ENCODE measurements at places on chromosomes 7 and 10.

DNA sequence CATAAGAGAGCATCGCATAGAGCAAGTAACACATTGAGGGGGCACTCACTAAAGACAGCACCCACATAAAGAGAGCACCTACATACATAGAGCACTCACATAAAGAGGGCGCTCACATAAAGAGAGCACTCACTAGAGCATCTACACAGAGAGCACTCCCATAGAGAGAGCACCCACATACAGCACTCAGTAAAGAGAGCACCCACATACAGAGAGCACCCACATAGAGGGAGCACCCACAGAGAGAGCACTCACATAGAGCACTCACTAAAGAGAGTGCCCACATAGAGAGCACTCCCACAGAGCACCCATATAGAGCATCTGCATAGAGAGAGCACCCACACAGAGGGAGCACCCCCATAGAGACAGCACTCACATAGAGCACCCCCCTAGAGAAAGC is 47.8 kb downstream of the INSIG1 start:
- no peak for DNase-seq

DNA sequence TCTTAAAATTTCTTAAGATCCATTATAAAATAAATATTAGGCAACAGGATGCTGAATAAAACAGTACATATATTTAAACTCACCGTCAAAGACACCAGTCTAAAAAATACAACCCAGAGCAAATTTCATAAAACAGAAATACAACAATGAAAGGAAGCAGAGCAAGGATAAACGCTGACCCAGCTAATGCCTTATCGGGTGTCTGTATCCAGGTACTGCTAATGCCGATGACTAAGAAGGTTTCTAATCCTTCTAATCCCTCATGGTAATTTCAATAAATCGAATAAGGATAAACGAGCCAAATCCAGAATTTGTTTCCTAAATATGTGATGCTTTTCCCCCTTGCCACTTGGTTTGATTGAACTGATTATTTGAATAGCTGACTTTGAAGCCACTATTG is 1.7 kb downstream of the HYCC1 start:
- no peak for DNase-seq

- peak; percentile 70 for DNase-seq
These were observed 845.0 kb downstream of the CNTNAP2 start for GRCh38 chr7:146961617-146962016.

DNA sequence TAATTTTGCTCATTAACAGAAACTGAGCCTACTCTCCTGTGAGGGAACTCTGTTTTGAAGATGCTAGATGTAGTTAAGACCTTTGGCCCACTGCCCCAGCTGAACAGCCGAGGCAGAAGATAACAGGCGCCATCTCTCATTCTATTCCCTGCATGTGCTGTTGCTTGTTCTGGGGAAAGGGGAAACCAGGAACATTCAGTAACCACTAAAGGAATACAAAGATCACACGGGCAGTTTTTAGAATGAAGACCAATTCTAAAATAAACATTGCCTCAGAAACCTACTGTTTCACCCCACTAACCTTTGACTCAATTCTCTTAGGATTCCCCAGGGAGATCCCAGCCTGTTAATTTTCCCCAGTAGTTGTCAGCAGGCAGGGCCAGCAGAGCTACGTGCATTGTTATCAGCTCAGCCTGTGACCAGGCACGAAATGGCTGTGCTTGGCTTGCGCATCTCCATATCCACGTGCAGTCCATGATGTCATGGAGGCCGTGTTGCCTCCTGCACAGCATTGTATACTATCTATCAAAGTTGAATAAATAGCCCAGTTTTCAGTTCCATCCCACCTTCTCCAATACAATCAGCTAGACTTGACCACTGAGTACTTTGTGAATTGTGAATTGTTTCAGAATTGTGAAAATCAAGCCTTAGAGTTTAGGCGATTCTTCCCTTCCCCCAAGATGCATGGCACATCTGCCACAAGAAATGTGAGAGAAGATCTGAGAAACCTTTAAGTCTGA is 36.0 kb downstream of the ANK3 start:
- DNase-seq = no peak

- DNase-seq = no peak
These were observed 184.6 kb downstream of the SEC23IP start for GRCh38 chr10:120076996-120077706.

DNA sequence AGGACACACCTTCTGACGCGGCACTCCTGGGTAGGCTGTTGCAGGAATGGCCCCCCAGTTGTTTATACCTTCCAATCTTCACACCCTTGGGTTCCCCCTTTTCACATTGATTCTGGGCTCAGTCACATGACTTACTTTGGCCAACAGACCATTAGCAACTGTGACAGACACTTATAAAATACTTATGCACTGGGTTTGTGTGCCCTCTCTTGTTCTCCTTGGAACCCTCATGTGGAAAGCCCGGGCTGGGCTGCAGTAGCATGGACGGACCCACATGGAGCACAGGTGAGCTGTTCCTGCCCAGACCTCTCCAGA is 69.0 kb downstream of the ATXN7L1 start:
- DNase-seq = no peak

DNA sequence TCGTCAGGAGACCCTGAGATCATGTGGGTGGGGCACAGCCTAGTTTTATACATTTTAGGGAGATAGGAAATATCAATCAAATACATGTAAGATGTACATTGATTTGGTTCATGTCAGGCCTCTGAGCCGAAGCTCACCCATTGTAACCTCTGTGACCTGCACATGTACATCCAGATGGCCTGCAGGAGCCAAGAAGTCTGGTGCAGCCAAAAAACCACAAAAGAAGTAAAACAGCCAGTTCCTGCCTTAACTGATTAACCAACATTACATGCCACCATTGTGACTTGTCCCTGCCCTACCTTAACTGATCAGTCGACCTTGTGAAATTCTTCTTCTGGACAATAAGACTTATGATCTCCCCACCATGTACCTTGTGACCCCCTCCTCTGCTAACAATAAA is 16.0 kb upstream of the LRRC61 start:
- no peak for DNase-seq

GRCh38 chr10:79103129-79103528 is 34.4 kb downstream of the ZMIZ1 start:
- DNase-seq = no peak

Data from GM04503 (cell line).